Esophagus mucosa (tissue), 1 donor: ENCODE measurements at places on chromosomes 7 and 10.

DNA sequence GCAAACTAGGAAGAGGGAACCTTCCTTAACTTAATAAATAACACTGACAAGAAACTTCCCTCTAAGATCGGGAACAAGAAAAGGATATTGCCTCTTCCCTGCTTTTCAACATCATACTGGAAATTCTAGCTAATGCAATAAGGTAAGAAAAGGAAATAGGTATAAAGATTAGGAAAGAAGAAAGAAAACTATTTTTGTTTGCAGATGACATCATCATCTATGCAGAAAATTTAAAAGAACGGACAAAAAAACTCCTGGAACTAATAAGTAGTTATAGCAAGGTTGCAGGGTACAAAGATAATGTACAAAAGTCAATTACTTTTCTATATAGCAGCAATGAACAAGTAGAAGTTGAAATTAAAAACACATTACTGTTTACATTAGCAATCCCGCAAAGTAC lies 164.8 kb downstream of the WDR11 start:
- no peak for ATAC-seq

DNA sequence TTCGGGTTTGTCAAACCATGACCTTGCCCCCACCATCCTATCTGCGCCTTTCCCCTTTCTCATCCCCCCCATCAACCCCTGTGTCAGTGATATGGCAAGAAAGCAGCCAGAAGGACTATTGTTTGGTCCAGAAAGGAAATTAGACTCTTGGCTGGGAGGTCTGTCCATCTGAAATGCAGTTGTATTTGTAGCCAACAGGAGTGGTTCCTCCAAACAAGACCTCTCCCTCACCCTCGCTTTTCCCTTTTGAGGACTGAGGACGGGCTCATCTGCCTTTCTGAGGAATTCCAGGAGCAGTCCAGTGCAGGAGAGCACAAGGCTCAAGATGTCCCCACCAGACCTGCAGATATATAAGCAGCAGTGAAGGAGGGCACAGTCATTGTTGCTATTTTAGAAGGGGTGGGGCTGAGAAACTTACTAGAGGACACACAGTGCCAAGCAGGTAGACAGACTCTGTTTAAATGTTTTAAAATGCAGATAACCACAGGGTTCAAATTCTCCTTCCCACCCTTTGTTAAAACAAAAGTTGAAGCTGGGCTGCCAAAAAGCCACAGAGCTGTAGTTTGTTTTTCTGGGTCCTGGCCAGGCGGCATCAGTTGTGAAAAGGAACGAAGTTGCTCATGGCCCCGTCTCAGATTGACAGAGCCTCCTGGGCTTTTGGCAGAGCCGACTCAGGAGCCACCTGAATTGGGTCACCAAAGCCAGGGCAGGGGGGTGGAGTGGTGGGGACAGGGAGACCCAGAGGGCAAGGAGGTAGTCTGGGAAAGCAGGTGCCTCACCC lies 37.3 kb downstream of the CYP17A1 start:
- ATAC-seq: no peak

GRCh38 chr10:126387041-126387921 lies 996 bp downstream of the ADAM12 start:
- ATAC-seq: no peak

- ATAC-seq: peak; percentile 84
Measured at GRCh38 chr7:50832744-50833143, 50.0 kb upstream of the GRB10 start.
